ENCODE measurements at places on chromosomes 5 and 9.

DNA sequence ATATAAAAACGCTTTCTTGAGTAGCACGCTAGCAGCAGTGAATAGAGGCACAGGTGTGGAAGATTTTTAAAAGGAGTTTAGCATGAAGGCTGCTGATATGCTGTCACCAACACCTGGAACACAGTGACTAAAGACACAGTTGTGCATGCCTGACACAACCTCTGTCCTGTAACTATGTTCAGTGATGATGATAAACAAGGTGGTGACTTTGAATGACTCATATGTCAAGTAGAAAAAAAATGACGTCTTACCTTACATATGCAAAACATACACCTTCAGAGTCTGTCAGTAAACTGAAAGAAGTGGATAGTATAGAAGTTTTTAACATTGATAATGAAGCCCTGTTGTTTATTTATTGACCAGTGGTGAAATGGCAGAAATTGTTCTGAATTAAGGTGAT is 66.2 kb upstream of the ADCY2 start:
- DNase-seq = no peak

DNA sequence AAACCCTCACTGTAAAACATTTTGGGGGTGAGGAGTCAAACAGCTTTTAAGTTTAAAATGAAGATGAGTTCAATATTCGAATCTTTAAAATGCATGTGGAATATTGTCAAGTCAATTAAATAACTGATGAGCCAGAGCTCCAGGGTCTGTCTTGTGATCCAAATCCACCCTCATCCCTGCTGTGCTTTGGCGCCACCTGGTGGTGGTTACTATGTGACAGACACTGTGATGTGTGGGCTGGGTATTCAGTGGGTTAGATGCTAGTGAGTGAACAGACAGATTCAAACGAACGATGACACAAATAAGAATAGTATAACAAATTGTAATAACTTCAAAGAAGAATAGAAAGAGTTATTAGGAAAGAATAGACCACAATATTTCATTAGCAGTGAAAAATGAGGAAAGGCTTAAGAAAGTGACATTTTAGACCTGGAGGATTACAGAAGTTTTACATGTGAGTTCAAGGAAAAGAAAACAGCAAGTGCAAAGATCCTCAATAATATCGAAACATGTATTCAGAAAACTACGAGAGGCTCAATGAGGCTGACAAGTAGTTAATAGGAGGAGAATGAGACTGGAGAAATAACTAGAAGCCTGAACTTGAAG is 51.4 kb upstream of the CHSY3 start:
- DNase-seq = peak; percentile 25

DNA sequence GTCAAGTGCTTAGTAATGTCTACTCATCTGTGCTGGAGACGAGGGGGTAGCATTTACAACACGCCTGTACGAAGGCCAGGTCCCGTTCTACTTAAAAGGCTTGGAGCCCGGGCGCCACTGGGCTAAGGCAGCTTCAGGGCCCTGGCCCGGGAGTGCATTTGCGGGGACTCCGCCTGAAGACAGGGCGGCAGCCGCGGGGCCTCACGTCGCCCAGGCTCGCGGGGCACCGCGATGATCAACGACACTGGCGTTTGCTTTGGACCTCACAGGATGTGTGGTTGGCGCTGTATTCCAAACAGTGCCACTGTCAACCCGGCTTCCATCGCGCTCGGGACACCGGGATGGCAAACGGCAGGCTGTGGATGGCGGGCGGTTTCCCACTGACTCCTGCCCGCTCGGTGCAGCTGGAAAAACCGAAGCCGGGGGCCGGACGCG is 1.1 kb upstream of the TENT4A start:
- peak; percentile 77 for DNase-seq

- no peak for DNase-seq
These were observed 1.6 kb upstream of the TPM2 start for GRCh38 chr9:35691334-35691650.

GRCh38 chr9:17005056-17005823 is 129.6 kb upstream of the CNTLN start:
- DNase-seq = no peak

- no peak for DNase-seq
These were observed 32.7 kb upstream of the FSD1L start for GRCh38 chr9:105414947-105415661.

DNA sequence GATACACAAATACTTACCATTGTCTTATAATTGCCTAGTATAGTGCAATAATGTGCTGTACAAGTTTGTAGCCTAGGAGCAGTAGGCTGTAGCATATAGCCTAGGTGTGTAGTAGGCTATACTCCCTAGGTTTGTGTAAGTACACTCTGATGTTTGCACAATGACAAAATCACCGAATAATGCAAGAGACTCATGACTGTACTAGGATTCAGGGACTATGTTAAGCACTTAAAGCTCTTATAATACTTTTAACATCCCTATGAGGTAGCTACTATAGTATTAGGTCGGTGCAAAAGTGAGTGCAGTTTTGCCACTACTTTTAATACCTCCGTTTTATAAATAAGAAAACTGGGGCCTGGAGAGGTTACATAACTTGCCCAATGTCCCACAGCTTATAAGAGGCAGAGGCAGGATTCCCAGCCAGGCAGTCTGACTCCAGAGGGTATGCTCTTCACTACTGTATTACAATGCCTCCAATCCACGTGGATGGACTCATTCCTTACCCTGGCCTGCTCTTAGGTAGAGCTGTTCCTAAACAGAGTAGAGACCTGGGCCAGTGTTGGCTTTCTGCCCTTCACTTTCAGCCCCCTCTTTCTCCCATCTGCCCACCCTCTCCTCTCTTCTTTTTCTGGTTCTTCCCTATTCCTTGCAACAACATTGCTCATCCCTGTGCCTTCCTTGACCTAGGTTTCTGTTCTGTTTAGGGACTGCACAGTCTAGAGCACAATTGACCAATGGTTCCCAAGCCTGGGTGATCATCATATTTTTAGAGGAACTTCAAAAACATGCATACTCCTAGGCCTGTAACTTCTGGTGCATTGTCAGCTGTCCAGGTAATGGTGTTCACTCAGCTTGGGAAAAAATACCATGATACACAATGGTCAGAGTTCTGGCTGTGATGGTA is 114.0 kb downstream of the CARTPT start:
- DNase-seq = no peak

GRCh38 chr5:172715421-172715780 is 55.6 kb downstream of the DUSP1 start:
- DNase-seq = no peak

- DNase-seq = peak; percentile 28
These were observed 18.8 kb downstream of the FTMT start for GRCh38 chr5:121870489-121870888.

GRCh38 chr5:163385271-163385670 is 52.1 kb upstream of the CCNG1 start:
- DNase-seq = no peak

DNA sequence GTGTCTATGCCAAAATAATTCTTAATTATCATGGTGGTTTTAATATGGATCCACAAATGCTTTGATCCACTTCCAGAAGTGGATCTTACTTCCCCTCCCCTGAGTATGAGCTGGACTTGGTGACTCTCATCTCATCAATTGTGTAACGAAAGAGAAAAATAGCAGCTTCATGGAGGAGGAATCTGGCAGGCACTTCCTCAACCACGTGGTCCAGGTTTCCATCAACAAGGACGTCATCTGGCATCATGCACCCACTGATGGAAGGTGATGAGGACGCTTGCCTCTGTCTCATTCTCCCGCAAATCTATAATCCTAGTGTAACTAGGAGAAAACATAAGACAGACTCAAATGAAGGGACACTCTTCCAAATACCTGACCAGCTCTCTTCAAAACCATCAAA is 54.6 kb upstream of the S1PR3 start:
- no peak for DNase-seq

DNA sequence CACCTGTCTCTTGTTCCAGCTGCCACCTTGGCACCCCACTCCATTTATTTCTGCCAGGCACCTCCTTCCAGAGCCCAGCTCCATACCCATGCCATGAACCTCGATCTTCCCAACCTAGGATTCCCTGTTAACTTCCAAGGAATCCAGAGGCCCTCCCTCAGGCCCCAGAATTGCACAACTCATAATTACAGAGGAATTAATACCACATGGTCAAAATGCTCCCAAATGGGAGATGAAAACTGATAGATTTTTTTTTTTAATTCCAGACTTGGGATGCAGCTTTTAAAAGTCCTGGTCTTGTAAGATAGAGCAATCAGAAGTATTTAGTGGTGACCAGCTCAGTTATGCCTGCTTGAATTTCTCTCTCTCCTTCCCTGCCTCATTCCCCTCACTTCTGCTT is 96.2 kb upstream of the CCDC112 start:
- no peak for DNase-seq

- DNase-seq = no peak
These were observed 113.5 kb downstream of the FEM1C start for GRCh38 chr5:115431116-115431515.

GRCh38 chr9:22050924-22051323 is 41.8 kb upstream of the CDKN2B start:
- no peak for DNase-seq

- DNase-seq = no peak
These were observed 503.6 kb upstream of the TUSC1 start for GRCh38 chr9:26181836-26182235.

DNA sequence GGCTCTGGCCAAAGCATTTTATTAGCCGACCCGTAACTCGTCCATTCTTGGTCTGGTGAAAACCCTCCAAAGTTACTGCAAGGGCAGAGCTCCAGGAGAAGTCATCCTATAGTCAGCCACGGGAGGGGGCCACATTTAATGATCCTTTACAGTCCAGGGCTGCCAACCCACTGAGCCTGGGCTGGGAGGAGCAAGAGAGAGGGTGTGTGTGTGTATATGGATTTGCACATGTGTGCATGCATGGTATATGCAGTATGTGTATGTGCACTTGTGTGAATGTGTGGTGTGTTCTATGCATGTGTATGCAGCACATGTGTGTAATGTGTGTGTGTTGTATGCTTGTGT is 4.2 kb upstream of the RASGEF1C start:
- no peak for DNase-seq

DNA sequence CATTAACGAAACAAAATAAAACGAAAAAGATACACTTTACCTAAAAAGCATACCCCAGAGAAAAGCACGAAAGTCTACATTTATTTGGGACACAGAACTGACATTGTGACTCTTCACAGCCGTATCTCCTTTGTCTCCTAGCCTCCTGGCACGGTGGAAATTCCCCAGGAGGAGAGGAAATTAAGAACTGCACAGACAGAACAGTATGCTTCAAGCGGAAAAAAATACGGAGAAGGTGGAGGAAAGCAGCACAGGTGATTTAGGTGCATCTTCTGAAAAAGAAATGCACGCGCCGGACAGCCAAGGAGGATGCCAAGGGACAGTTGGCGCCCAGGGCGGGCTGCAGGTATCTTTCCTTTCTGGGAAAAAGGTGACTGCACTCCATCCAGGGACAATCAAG is 32.0 kb downstream of the DDX31 start:
- DNase-seq = no peak

GRCh38 chr9:94773655-94774054 is 47.2 kb downstream of the AOPEP start:
- DNase-seq = no peak

- DNase-seq = no peak
These were observed 42.8 kb downstream of the JADE2 start for GRCh38 chr5:134568337-134568700.

DNA sequence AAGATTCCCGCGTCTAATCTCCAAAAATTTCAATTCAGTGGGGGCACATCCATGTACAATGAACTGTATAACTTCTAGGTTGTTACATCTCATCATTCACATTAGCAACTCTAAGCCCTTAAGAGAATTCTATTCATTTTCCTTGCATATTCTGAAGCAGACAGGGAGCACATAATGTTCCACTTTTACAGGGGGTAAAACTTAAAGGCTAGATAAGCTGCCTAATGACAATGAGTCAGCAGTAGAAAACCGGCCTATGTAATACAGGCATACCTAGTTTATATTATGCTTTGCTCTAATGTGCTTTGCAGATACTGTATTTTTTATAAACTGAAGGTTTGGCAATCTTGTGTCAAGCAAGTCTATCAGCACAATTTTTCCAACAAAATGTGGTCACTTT is 40.4 kb downstream of the PTAR1 start:
- no peak for DNase-seq

DNA sequence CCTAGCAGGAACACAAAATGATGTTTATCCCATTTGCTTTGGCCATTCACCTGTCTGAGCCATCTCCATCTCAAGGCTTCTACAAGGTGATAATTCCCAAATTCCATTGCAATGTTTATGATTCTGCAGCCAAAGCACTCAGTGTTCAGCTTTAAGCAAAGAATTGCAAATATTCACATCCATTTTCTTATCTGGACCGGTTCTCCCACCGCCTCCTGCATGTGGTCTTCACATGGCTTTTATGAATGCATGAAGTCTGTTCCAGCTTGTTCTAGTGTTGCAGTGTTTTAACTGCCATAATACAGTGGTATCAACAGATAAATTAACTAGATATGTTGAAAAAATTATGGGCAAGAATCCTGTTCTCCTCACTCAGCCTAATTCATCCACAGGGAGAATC is 443.0 kb upstream of the KLF4 start:
- DNase-seq = no peak

GRCh38 chr9:135864447-135865049 is 42.8 kb downstream of the CAMSAP1 start:
- DNase-seq = peak; percentile 53

DNA sequence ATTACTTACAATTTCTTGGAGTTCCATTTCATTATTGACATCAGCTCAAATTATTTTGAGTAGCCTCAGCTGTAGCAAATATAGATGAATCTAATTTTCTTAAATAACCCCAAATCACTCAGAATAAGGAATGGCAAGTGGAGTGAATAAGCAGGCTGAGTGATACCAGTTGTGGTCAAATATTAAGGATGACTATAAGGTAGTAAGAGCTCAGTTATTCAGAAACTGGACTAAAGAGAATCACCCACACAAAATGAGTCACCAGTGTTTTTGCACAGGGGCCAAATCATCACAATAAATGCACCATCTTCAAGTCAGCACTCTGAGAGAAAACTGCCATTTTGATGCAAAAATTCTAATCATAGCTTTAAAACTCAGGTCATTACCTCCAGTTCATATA is 128.9 kb upstream of the TARS1 start:
- no peak for DNase-seq

DNA sequence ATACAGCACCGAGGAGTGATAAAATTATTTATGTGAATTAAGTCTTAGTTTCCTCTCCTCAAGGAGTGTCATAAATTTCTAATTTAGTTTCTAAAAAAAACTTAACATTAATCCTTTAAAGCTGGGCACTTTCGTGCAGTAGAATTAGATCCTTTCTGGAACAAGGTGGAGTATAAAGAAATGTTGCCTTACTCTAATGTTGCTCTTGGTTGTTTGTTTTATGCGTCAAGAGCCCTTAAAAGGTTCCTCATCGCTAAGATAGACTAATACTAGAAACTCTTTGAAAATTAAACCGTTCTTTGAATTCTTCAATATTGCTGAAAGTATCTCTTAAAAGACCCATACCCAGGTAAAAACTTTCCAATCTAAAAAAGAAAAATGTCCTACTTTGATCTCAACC is 83.6 kb upstream of the PLPP1 start:
- no peak for DNase-seq

- no peak for DNase-seq
These were observed 23.5 kb upstream of the EIF4EBP3 start for GRCh38 chr5:140524003-140524402.

GRCh38 chr5:143889986-143890385 is 78.0 kb downstream of the HMHB1 start:
- no peak for DNase-seq

All from NCI-H526 (cell line).